ENCODE measurements at places on chromosomes 6 and 20.

DNA sequence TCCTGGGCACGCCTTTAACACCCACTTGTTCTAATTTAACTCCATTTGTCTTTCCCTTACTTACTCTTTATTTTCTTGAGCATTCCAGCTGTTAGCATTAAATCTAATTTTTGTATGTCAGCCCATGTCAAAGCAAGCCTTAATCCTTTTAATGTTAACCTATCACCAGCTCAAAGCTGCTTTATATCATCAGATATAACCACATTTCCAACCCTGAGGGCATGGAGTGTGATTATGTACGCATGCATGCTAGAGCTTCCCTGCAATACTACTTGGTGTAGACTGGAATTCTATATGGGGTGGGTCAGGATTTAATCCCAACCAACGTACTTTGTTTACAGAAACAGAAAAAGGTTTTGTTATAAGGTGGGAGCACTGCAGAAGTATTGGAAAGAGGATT is 139.4 kb upstream of the HMGN3 start:
- DNase-seq: no peak

DNA sequence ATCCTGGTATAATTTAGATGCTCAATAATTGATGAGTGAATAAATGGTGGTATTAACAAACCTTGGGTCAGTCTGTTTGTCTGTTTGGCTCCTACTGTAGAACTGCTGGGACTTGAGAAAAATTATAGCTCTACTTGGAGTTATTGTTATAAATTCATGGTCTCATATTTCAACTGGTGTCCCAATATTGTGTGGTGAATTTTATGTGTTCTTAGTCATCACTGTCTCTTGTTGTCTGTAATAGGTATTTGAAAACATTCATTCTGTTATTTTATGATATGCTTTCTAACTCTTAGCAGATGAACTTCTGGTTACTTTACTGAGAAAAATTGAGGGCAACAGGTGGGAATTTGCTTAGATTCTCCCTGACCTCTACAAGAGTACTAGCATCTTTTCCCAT is 221.4 kb downstream of the CDKAL1 start:
- DNase-seq: no peak

GRCh38 chr6:43698584-43699349 is 11.2 kb upstream of the MRPS18A start:
- no peak for DNase-seq

GRCh38 chr6:7902221-7902620 is 8.4 kb downstream of the TXNDC5 start:
- DNase-seq: no peak

GRCh38 chr6:100001915-100002388 is 7.9 kb upstream of the MCHR2 start:
- peak; percentile 10 for DNase-seq

DNA sequence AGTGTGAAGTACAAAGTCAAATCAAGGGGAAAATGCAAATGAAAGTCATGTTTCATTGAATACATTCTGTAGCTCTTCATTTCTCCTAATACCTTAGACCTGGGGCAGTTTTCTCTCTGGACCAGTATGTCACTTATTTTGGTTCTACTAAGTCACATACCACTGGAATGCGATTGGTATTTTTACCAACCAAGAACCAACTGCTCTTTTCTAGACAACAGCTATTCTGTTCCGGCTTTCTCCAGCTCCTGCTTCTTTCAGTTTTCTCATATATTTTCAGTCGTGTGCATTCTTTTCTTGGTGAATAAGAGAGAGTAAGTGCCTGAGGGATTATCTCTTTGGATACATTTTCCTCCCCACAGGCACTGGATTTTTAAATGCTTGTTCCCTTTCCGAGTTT is 39.2 kb upstream of the SPACA1 start:
- DNase-seq: no peak

DNA sequence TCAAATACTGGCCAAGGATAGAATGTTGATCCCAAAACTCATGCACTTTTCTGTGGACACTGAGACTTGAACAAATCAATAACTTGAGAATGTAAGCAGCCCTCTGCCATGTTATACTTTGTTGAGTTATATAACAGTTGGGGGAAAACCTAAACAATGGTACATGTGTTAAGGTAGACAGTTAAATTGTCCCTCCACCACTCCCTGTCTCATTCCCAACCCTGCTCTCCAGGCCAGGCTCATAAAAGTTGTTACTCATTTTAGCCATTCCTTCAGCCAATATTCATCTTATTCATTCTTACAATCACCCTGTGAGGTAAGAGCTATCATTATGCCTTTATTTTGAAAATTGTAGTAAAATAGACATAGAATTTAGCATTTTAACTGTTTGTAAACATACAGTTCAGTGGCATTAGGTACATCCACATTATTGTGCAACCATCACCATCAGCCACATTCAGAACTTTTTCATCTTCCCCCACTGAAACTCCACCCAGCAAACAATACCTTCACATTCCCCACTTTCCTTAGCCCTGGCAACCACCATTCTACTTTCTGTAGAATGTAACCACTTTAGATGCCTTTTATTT is 38.2 kb upstream of the IER3 start:
- DNase-seq: no peak

GRCh38 chr20:46303176-46303956 is 4.9 kb downstream of the CDH22 start:
- DNase-seq: no peak

- no peak for DNase-seq
Observed at GRCh38 chr6:33847078-33847477, 43.3 kb upstream of the MLN start.

DNA sequence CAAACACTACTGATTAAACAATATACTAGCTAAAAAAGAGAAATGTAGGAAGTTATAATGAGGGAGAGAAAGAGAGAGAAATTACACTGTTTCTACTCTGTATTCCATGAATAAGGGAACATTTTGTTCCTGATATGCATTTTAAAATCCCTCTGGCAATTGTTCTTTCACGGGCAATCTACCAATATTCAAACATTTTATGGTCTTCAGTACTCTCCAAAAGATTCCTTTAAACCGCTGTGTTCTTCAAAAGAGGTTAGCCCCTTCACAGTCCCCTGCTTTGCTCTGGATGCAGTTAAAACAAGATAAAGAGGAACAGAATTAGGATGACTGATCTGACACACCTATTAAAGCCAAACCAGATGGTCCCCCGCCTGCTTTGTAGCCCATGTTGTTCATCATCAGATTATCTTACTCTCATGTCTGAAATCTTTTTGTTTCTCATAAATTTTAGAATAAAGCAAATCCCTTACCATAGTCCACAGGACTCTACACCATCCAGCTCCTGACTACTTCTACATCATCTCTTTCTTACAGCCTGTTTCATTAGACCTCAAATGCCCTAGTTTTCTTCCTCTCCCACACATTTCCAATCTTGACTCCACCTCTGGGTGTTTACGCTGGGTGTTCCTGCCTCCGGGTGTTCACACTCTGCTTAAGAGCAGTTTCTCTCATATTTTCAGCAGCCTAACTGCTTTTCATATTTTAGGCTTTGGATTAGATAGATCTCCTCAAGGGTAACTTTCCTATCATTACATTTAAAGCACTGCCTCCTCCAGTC is 399.7 kb downstream of the COL12A1 start:
- no peak for DNase-seq

- DNase-seq: peak; percentile 86
Observed at GRCh38 chr20:33443512-33444239, at the start of gene SNTA1. TSS of gene SNTA1 (minus strand) at chr20:33443763. CDS start at chr20:33443620, 143 bp downstream.

GRCh38 chr6:2866171-2866846 is 24.6 kb upstream of the SERPINB1 start:
- no peak for DNase-seq

- DNase-seq: no peak
Observed at GRCh38 chr6:68235326-68235784, 399.7 kb upstream of the ADGRB3 start.

GRCh38 chr20:33059741-33060390 is 6.2 kb downstream of the BPIFB3 start:
- DNase-seq: no peak

Data from stimulated activated CD4-positive, alpha-beta T cell treated with anti-CD3 and anti-CD28 coated beads, Interleukin-2, amount 100 ng/mL, for 48 hours (primary cell).